8988T (cell line): ENCODE measurements at places on chromosomes 7 and 10.

DNA sequence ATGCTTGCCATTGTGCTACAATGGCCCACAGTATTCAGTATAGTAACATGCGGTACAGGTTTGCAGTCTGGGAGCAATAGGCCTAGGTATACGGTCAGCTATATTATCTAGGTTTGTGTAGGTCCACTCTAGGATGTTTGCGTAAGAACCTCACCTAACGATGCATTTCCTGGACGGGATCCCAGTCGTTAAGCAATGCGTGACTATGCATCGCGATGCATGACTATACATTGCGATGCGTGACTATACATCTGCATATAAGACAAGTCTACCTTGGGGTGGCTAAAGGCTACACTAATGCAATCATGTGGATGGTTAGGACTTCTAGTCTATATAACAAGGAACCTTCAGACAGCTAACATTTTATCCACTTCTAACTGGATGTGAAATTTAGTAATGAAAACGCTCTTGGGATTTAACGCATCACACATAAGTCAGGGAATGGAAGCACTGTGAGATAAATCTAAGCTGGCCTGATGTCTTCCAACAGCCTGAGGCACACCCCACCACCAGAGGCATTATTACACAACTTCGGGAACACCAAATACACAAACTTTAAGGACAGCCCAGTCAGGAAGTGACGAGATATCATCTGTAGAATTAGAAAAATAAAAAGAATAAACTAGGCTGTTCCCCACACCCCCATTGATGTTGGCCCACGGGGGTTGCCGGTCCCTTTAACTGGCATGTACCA, 9.2 kb downstream of the GNA12 start:
- DNase-seq: no peak

DNA sequence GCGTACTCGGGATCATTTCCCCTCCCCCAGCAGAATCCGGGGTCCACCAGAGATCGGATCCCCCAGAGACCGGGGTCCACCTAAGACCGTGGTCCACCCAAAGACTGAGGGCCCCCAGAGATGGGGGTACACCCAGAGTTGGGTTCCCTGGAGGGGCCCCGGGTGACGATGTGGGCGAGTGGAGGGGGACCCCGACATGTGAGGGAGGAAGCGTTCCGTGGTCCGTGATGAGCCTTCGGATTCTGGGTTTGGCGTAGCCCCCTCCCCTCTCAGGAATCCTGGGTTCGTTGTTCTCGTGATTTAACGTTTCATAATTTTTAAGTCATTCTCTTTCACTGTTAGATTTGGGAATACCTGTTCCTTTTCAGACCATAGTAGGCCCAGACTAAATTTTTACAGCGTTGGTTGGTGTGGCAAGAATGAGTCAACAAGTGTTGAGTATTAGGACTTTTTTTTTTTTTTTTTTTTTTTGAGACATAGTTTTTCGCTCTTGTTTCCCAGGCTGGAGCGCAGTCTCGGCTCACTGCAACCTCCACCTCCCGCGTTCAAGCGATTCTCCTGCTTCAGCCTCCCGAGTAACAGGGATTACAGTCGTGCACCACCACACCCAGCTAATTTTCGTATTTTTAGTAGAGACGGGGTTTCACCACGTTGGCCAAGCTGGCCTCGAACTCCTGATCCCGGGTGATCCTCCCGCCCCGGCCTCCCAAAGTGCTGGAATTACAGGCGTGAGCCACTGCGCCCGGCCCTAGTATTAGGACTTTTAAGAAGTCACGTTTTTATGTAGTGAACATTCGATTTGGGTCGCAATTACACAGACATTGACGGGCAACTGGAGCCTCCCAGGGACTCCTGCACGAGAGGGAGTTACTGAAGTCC, 672 bp downstream of the GTPBP4 start:
- DNase-seq: no peak

DNA sequence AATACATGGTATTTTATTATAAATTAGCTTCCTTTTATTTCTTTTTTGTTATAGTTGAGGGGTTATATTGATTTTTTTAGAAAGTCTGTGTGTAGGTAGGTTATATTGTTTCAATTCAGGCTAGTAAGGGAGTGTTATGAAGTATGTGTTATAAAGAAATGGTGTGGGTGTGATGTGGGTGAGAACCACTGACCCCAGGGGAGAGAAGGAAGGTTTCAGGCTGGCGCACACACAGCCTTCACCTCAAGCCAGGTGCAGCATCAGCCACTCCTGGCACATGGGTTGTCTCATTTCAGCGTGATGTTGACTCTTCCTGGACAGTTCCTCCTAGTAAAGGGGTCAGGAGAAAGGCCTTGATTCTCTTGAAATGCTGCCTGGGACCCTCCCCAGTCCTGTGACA, 291.3 kb downstream of the POU6F2 start:
- DNase-seq: no peak

- DNase-seq: no peak
These were observed 1101.1 kb downstream of the SORCS3 start for GRCh38 chr10:105742184-105742583.

GRCh38 chr7:54339073-54339472, 203.1 kb upstream of the VSTM2A start:
- no peak for DNase-seq

GRCh38 chr10:96073722-96074121, 30.3 kb downstream of the CCNJ start:
- DNase-seq: no peak

DNA sequence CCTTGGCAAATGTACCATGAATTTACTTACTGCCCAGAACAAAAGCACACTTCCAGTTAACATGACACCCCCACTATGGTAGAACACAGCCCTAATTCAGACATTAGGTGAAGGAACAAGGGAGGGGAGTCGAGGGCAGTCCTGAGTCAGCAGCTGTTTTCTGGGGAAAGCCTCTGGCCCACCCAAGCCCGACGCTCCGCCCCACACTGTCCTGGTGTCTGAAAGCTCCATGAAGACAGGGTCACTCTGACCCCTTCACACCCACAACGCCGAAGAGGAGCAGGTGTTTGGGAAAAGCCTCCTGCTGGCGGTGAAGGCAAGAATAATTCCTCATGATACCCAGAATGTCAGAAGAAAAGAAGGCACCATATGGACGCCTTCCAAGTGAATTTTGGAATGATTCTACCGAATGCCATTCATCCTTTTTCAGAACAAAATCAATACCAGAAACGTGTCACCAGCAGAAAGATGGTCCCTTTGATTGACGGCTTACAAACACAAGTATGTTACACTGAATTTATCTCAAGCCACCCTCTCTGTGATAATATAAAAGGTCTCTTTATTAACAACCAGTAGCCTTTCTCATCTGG, 172.1 kb downstream of the DIP2C start:
- DNase-seq: no peak

- DNase-seq: no peak
These were observed 93.9 kb upstream of the AGR3 start for GRCh38 chr7:16975712-16976111.

- no peak for DNase-seq
These were observed 11.0 kb upstream of the HPS1 start for GRCh38 chr10:98457721-98458120.

DNA sequence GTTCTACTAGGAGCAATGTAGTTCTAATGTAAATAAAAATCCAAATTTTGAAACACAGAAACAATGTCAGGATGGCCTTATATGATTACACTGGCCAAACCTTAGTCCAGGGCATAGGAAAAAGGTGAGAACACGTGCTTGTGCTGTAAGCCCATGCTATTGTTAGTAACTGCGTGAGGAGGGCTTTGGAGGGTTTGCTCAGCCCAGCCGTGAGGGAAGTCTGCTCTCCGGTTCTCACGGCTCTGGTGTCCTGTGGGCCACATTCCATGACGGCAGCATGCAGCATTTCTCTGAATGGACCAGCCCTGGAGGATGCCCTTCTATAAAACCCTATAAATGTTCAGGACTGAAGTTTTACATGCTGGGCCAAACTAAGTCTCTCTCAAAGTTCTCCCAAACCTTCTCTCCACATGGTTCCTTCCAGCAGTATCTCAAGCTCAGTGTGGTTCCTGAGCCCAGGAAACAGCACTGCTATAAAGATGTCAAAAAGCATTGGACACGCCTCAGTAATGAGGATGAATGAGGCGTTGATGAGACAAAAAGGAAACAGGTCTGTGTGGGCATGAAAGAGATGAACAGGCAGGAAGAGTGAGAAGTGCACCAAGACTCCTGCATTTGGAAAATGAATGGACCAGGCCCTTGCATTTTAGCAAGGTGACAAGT, 174.8 kb upstream of the CDCA7L start:
- no peak for DNase-seq

- DNase-seq: no peak
These were observed 13.9 kb upstream of the TBATA start for GRCh38 chr10:70799124-70799523.

GRCh38 chr10:8129438-8129837, 75.0 kb downstream of the GATA3 start:
- DNase-seq: no peak

DNA sequence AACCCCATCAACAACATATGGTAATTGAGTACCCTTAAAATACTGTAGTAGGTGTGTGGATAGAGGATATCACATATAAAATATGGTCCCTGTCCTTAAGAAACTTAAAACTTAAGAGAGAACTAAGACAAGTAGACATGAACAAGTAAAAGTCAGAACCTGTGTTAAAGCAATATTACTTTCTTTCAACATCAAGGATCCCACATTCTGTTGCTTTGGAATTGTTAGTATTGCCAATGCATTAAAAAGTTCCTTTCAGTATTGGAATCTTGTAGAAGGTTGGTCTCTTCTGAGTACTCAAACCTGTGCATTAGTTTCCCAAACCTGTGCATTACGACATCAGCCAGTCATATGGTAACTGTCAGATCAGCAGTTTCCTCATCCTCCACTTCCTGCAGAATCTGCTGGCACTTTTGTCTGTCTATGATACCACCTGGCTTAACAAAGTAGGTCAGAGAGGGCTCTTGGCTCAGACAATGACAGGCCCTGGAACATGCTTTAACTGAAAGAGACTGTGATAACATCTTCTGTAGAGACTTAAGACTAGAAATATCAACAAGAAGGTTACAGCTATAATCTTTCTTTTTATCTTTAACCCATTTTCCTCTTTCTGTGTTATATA, 56.5 kb downstream of the CCDC71L start:
- DNase-seq: no peak

DNA sequence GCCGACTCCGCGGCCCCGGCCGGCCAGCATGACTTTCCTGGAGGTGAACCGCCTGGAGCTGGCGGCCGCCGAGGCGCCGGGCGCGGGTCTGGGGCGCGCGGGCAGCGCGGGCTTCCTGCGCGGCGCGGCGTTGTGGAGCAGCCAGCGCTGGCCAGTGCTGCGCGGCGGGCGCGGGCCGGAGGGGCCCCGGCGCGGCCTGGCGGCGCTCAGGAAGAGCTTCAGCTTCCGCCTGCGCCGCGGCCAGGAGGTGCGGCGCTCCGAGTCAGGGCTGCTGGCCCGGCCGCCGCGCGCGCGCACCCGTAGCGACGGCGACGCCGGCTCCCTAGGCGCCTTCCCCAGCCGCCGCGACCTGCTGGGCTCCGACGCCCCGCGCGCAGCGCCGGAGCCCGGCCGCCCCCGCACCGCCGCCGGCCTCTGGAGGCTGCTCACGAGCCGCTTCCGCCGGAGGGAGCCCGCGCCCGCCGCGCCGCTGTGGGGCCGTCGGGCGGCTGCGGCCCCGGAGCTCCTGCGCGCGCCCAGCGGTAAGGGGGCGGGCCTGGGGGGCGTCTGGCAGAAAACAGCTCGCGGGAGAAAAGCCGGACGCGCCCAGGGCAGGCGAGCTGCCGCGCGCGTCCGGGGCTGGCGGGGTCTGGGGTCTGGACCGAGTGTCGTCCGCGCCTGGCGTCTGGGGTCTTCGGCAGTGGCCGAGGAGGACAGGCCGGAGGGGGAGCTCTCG, 29.0 kb downstream of the AGAP3 start:
- DNase-seq: no peak

GRCh38 chr7:111485701-111486380, 76.5 kb downstream of the IMMP2L start:
- no peak for DNase-seq

DNA sequence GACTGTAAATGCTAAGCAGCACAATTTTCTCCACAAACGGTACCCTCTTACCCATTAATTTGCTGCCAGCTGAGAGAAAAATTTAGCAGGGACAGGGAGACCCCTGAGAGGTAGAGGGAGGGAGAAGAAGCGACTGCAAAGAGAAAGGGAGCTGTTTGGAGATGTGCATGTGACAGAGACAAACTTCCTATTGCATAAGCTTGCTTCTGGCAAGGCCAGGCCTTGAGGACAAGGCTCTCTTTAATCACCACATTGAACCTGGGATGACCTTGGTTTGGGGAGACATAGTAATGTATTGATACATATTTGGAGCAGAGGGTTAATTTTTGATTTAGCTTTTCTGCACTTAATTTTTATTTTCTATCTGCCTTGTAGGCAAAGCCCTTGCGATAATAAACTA, 31.1 kb upstream of the HIBADH start:
- no peak for DNase-seq

DNA sequence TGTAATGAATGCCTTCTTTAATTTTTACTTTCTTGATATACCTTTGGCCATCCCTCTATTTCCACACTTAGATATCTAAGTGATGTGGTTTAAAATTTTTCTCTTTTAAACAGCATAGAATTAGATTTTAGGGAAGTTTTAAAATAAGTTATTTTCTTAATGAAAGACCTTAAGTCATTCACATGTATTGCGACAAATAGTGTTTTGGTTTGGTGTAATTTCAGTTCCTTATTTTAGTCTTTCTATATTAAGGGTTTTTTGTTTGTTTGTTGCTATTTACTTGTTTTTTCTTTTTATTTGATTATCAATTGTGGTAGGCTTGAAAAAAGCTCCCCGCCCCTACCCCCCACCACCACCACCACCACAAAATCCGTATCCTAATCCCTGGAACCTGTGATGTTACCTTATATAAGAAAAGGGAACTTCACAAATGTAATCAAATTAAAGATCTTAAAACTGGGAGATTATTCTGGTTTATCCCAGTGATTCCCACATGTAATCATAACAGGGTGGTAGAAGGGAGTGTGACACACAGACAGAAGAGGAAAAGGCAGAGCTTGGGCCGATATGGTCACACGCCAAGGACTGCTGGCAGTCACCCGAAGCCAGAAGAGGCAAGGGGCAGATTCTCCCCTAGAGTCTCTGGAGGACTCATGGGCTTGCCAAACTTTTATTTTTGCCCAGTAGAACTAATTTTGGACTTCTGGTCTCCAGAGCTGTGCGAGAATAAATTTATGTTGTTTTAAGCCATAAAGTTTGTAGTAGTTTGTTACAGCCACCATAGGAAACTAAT, 149.7 kb downstream of the NPSR1 start:
- no peak for DNase-seq

DNA sequence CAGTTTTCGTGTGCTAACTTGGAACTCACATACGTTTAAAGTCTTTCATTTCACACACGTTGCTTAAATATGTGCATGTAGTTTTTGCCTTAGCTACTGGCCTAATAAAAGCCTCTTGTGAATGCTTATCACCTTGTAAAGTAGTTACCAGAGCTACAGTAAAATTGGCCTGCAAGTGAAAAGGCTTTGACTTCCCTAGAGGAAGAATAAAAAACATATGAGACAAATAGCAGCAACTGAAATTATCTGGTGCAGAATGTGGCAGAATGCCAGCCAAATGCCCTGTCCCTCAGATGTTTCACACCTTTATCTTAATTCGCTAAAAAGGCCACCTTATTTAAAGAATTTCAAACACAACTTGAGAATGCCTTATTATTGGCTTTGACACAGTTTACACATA, 28.1 kb upstream of the RPA3 start:
- DNase-seq: no peak
